ENCODE measurements at places on chromosomes 1 and 21.

- DNase-seq = no peak
These were observed 180.2 kb upstream of the CACYBP start for GRCh38 chr1:174819596-174819995.

DNA sequence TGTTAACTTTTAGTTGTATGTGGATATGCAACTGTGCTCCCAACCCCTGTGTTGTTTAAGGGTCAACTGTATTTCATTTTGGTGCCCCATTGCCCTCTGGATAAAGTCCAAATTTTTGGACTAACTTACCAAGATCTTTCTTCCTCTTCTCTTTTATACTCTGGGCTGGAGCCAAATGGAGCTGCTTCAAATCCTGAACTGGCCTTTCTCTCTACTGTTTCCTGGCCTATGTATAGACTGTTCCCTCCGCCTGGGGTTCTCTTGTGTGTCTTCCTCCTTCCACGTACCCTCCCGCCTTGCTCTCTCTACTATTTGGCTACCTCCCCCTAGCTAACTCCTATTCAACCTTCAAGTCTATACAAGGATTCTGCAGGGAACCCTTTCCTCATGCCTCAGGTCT, 8.4 kb upstream of the CDC14A start:
- no peak for DNase-seq

GRCh38 chr1:219189952-219190351, 16.3 kb downstream of the LYPLAL1 start:
- no peak for DNase-seq

DNA sequence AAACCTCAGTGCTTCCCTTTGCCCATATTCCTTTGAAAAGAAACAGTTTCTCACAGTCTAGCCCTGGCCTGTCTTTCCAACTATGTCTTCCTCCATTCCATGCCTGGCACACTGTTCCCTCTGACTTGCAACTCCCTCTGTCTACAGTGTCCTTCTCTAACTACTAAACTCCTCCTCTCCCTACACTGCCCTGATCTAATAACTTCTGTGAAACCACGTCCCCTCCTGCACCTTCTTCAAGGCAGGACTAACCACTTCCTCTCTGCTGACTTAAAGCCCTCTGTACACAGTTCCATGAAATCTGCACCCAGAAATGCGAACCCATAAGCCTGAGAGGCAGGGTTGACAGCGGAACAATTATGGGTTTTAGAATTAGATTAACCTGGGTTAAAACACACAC, 62.2 kb upstream of the ATP1B1 start:
- no peak for DNase-seq

DNA sequence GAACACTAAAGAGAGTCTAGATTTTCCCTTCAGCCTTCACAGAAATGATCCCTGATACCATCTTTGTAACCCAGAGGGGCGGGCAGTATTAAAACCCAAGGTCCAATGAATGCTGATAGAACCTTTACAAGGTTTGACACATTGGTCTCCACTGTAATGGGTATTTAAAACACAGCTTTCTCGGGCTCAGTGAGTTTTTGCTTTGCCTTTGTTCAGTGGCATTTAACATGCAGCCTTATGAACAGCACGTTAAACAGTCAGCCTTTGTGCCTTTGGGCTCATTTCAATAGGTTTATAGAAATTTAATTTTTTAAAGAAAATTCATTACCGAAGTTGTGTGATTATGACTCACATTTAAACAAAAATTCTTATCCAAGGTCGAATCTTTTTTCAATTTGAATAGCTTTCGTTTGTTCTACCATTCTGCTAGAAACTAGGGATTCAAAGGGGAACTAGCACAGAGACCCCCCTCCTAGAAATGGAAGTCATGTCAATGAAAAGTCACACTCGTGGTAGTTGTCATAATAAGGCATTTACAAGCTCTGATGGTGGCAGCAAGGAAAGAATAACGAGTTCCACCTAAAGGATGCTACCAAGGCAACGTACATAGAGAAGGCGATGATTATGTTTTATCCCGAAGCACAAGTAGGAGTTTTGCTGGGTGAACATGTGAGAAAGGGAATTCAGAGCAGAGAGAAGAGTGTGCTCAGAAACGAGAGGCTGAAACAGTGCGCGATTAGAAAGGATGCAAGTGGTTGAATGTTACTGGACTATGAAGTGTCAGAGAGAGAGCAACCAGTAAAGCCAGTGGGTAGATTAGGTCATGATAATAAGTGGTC, 66.2 kb downstream of the SGIP1 start:
- DNase-seq = no peak

GRCh38 chr1:89254658-89255287, 17.9 kb downstream of the GBP5 start:
- DNase-seq = no peak

- no peak for DNase-seq
These were observed 271.8 kb downstream of the RRAGC start for GRCh38 chr1:38587766-38588165.

GRCh38 chr1:24186031-24186710, 918 bp downstream of the IFNLR1 start:
- DNase-seq = no peak

Measured in activated T-cell treated with anti-CD3 and anti-CD28 coated beads for 48 hours (primary cell).